ENCODE measurements at places on chromosomes 2 and 18.

GRCh38 chr18:13159579-13159978 is 59.0 kb upstream of the LDLRAD4 start:
- DNase-seq: no peak

- no peak for DNase-seq
Measured at GRCh38 chr2:28320371-28320770, 72.3 kb upstream of the FOSL2 start.

GRCh38 chr2:46434851-46435273 is 44.5 kb upstream of the TMEM247 start:
- no peak for DNase-seq

GRCh38 chr2:132760405-132760804 is 90.4 kb upstream of the LYPD1 start:
- DNase-seq: no peak

DNA sequence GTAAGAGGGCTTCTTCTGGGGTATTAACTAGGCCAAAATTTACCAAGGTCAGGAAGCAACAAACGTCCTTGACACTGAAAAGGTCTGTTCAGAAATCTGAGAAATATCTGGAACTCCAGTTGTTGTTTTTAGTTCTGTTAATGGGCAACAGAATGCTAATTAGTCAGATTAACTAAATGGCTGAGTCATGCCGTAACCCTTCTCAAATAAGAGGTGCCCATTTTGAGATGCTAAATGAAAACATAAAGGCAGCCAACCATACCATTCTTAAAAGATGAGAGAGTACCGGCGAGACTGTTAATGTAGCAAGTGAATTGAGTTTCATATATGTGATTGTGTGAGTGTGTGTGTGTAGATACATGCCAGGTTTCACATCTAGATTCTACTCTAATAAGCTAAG is 147.9 kb upstream of the GAREM1 start:
- no peak for DNase-seq

DNA sequence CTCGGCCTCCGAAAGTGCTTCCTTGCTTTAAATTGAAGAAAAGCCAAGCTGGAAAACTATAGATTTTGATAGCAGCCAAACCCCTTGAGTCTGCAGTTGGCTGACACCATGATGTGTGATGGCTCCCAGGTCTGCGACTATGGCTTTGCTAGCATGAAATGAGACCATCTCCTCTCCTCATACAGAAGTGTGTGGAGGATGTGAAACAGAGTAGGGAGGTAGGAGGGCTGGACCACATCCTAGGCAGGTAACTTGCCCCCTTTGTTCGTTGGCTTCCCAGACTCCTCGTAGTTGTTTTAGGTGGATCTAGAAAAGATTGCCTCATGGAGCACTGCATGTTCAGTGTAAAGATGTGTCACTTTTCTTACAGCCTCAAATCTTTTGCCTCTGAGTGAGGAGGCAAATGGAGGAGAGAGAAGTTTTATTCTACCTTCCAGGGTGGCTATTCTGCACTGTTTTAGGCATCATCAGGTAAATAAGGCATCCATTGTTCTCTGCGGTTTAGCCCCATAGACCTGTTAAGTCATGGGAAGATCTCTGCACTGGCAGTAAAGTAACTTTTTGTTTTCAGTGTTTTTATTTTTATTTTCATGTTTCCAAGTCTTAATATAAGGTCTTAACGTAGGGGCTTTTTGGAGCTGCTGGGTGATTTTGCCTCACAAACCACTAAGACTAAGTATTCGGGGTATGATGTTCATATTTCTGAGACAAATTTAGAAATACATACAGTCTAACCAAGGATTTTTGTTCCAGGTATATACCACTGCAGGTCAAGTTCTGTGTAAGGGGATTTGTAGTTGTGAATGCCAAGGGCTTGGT is 40.1 kb downstream of the MGAT5 start:
- DNase-seq: no peak

DNA sequence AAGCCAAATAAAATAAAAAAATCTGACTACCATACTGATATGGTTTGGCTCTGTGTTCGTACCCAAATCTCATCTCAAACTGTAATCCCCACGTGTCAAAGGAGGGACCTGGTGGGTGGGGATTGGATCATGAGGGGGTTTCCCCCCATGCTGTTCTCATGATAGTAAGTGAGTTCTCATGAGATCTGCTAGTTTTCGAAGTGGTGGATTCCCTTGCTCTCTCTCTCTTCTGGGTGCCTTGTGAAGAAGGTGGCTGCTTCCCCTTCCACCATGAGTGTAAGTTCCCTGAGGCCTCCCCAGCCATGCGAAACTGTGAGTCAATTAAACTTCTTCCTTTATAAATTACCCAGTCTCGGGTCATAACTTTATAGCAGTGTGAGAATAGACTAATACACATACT is 123.8 kb upstream of the WDSUB1 start:
- DNase-seq: no peak

GRCh38 chr2:13682540-13683272 is 949.8 kb upstream of the LRATD1 start:
- DNase-seq: no peak

DNA sequence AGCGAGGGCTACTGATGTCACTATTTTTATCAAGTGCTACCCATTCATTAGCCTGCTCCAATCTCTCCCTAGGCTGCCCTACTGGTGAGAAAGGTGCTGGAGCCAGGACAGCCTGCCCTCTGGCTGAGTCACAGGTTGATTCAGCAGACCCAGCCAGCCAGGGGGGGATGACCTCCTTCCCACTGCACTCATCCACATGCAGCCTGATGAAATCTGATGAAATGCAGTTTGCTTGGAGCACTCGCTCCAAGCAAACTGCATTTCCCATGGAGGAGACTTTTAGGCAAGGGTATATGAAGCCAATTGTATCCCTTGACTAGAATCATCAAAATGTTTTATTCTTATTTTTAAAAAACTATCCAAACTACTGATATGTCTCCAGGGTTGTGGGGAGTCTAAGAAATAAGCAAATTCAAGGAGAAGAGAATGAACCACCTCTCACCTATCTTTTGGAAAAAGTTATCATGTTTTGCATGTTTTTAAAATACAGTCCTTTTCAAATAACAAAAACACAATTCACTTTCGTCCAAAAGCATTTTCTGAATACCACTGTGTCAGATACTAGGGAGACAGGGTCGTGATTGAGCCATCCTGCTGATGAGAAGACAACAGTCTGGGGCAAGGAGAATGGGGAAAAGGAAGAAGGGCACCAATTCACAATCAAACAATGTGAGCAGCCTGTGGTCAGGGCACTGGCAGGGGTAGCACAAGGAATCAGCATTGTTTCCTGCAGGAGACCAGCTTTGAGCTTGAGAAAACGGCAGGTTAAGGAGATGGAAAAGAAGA is 128.3 kb downstream of the AFF3 start:
- DNase-seq: peak; percentile 62

GRCh38 chr18:64253873-64254272 is 105.0 kb upstream of the LINC00305 start:
- DNase-seq: no peak

DNA sequence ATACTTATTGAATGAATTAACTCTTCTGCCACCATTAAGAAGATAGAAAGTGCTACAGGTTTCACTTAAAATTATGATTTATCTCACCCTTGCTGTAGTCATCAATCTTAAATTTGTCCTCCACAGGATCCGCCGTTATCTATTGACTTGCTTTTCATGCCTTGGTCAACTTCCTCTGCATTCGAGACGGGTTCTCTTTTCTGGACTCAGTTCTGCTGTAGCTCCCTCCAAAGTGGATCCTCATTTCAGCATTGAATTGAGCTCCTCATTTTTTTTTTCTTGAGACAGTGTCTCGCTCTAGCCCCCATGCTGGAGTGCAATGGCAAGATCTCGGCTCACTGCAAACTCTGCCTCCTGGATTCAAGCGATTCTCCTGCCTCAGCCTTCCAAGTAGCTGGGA is 27.6 kb downstream of the INPP5D start:
- no peak for DNase-seq

DNA sequence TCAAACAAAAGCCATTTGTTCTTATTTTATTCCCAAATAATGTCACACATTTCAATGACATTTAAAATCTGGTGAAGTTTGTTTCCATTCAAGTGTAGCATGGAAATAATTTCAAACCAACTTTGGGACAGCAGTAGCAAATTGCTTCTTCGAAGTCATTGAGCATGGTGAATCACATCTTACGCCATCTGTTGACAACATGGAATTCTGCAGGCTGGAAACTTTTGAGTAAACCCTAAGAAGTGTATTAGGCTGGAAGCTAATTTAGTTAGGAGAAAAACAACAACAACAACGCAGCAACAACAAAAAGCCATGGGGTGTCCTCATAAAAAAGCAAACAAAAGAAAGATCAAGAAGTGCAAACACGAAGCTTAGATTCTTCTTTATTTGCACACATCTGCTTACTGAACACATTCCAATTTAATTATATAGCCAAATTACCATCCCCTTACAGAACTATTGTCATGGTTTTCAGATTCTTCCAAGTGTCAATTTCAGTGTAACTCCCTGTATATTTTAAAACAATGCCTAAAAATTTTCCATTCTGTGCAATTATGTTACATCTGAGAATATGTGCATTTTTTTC is 659.0 kb upstream of the CDH7 start:
- no peak for DNase-seq

GRCh38 chr2:41024816-41025215 is 572.9 kb upstream of the SLC8A1 start:
- no peak for DNase-seq

DNA sequence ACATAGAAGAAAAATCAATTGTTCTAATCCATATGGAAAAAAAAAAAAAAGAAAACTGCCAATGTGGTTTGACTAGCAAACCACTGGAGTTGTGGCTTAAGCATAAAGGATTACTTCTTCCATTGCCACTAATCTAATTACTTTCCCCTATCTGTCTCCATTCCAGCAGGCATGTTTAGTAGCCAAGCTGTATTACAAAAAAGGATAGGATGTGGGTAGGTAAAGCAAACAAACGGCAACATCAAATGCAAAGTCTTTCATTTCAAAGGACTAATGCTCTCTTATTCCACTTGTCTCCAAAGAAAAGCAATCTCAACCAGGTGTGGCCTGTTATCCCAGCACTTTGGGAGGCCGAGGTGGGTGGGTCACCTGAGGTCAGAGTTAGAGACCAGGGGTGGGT is 36.5 kb downstream of the SLC8A1 start:
- DNase-seq: no peak

DNA sequence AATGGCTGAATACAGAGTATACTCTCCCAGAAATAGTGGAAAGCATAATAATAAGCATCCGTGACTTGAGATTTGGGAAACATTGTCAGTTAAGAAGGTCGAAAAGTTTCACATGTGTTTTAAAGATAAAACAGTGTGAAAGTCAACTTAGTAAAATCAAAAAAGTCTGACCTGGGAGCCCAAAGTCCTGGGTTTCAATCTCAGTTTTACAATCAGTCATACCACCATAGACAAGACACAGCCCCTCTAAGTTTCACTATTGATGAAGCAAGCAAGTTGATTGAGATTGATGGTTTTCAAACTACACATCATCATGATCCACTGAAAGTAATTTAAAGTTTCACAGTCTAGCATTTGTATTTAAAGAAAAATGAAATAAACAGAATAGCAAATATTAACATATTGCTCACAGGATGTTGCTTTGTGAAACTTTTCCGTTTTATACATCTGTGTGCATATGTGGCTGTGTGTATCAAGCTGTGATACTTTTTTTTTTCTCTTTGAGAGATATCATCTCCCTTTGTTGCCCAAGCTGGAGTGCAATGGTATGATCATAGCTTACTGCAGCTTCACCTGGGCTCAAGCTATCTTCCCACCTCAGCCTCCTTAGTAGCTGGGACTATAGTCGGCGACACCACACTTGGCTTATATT is 71.1 kb downstream of the PIK3C3 start:
- no peak for DNase-seq

- no peak for DNase-seq
Measured at GRCh38 chr18:31497404-31497835, 557 bp upstream of the DSG2 start.

DNA sequence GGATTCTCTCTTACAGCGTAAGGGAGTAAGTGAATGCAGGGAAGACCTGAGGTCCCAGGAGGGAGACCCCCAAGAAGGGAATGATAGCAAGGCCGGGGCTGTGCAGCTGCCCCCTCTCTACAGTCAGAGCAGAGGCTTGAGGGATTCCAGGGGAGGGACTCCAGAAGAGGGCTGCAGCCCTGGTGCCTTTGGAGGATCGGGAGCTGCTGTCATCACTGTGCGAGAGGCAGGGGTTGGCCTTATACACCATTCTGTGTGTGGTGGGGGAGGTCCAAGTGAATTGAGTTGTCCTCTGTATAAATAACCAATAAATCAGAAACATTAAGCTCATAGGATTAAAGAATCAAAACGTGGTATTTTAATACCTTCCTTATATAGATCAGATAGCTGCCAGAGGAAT is 114.9 kb downstream of the GLI2 start:
- DNase-seq: no peak

- no peak for DNase-seq
Measured at GRCh38 chr18:14964406-14964805, 216.4 kb downstream of the ANKRD30B start.

- DNase-seq: no peak
Measured at GRCh38 chr2:122799391-122799790, 1043.9 kb downstream of the TSN start.

- DNase-seq: no peak
Measured at GRCh38 chr2:67824186-67824585, 238.6 kb downstream of the C1D start.

- DNase-seq: no peak
Measured at GRCh38 chr2:149773006-149773405, 185.4 kb upstream of the MMADHC start.

- DNase-seq: no peak
Measured at GRCh38 chr2:232351686-232352510, 26.7 kb upstream of the ALPP start.

GRCh38 chr2:155266583-155266982 is 568.1 kb downstream of the KCNJ3 start:
- DNase-seq: no peak

DNA sequence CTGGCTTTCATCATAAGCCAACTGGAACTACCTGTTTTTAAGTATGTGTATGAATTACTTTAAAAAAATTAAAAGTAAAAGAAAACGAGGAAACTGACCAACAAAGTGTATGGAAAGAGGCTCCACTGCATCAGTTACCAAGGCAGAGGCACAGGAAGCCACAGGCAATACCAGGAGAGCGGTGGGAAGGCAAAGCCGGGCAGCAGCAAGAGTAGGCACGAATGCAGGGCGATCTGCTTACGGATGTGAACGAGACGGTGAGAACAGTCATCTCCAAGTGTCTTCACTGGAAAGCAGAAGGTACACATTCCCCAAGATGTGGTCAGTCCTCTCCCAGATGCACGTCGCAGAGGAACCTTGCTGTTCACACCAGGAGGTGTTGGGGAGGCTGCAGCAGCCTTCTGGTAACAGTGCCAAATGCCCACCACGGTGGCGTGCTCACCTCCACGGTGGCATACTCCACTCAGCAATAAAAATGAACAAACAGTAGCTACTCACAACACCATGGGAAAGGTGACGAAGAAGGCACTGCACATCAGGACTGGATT is 43.1 kb downstream of the HS6ST1 start:
- no peak for DNase-seq
